Germinal center (tissue), 1 donor: ENCODE measurements at places on chromosomes 2 and 18.

GRCh38 chr18:58536534-58537271, 92.2 kb downstream of the ALPK2 start:
- DNase-seq, result peak; percentile 78

DNA sequence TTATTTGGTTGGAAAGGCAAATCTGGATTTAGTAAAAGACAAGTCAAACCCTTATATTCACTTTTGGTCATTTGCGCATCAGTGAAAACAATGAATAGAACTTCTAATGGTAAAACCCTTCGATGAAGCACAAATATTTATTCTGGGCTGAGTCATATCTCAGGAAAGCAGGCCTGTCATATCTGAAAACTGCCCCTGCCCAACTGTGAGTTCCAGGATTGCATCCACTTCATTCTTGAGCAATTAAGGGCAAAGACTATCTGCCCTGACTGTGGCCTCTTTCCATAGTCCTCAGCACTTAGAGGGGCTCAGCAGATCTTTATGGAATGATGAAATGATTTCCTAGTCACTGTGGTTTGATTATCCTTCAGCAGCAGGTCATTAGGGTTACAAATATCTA, 795.2 kb upstream of the ID2 start:
- no peak for DNase-seq

- no peak for DNase-seq
Measured at GRCh38 chr2:238127165-238128060, 11.1 kb upstream of the KLHL30 start.

GRCh38 chr2:85718009-85718391, 23.8 kb downstream of the GNLY start:
- no peak for DNase-seq

- DNase-seq, result no peak
Measured at GRCh38 chr2:13821255-13821880, 811.1 kb upstream of the LRATD1 start.

GRCh38 chr18:60493066-60493465, 120.5 kb upstream of the MC4R start:
- no peak for DNase-seq

GRCh38 chr2:140658760-140659692, 1471.8 kb downstream of the LRP1B start:
- DNase-seq, result no peak

- DNase-seq, result no peak
Measured at GRCh38 chr2:64219149-64219548, 74.9 kb upstream of the PELI1 start.

GRCh38 chr2:120502357-120502756, 156.4 kb downstream of the INHBB start:
- no peak for DNase-seq

DNA sequence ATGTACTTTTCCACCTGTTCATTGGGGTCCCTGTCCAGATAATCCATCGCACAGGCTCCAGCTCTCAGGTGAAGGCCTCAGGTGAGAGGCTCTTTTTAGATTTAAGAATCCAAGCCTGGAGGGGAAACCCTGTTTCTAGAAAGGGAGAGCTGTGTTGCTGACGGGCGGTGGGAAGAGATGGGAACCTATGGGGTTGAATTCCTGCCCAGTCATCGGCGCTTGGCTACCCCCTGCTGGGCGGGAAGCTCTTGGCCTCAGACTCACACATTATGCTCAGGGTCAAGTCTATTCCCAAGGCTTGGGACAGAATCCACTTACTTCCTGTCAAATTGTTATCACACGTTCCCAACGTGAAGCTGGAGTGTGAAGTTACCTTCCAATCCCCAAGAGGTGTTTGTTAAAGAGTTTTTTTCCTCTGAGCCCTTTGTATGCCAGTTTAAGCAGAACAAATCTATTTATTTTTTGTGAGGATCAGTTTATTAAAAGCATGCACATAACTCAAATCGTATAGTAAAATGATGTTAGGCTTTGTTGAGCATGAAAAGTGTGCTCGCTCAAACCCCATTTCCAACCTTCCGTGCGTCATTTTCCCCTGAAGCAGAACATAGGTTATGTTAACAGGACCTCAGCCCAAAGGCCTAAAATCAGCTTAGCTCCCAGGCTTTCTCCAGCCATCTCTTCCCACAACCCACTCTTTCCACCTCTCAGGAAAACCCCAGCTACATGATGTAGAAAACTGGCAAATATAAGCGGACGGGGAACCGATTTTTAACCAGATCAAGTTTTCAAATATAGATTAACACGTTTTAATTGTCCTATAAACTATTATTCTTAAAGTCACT, 181.7 kb upstream of the ETAA1 start:
- no peak for DNase-seq

DNA sequence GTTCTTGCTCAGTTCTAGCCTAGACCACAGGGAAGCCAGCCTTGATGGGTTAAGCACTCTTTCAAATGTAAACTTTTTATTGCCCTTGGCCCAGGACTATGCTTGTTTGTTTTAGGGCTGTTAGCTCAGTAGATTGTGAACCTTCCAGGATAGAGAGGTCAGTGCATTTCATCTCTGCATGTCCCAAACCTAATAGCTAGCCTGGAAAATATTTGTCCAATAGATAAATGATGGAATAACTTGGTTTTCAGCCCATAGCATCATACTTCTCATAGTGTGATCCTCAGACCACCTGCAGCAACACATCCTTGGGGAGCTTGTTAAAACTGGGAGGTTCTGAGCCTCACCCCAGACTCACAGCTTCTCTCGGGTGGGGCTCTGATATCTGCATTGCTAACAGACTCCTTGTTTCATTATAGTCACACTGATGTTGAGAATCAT, 59.8 kb downstream of the TRIB2 start:
- DNase-seq, result no peak

- DNase-seq, result no peak
Measured at GRCh38 chr18:22300665-22301636, 116.8 kb downstream of the CTAGE1 start.

GRCh38 chr2:100246163-100247145, 75.8 kb downstream of the LONRF2 start:
- peak; percentile 67 for DNase-seq

- DNase-seq, result no peak
Measured at GRCh38 chr2:128457716-128458115, 139.0 kb upstream of the HS6ST1 start.

GRCh38 chr2:83069724-83070123, 1389.4 kb downstream of the SUCLG1 start:
- DNase-seq, result no peak

DNA sequence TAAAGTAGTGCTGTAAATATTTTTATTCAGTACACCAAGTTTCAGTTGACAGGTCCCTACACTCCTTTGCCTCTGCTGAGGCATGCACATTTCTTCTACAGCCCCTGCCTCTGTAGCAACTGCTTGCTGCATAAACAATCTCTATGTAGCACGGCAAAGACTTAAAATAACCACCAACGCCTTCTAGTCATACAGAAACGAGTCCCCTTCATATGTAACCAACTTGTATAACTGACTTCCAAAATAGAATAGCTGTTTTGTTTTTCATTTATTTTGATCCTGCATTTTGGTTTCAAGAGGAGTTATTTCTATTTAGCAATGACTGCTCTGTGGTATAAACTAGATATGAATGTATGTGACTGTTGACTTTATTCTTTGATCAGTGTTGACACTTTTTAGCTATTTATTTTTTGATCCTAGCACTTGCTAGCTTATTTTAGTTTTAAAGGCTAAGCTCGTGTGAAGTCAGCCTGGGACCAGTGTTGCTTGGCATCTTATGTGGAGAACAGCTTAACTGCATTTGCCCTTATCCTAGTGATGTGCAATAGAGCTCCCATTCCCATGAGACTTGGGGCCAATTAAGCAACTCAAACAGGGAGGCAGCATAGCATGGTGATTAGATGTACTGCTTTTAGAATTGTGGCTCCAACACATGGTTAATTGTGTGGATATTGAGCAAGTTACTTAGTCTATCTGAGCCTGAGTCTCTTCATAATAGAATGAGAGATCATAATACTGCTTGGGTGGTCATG, 79.6 kb downstream of the HRH4 start:
- DNase-seq, result no peak

DNA sequence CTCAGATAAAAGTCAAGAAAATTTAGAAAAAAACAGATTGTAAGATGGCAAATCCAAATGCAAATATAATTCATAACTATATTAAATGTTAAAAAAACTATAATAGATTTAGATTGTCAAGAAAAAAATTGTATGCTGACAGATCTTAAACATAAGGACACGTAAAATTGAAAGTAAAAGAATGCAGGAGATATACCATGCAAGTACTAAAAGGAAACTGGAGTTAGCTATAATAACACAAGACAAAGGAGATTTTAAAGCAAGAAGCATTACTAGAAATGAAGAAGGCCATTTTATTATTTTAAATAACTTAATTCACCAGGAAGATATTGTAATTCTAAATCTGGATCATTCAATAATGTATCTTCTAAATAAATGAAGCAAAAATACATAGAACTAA, 48.3 kb downstream of the TTC21B start:
- no peak for DNase-seq

- no peak for DNase-seq
Measured at GRCh38 chr2:16170675-16171424, 230.5 kb downstream of the MYCN start.

GRCh38 chr2:58419983-58420382, 178.9 kb upstream of the FANCL start:
- DNase-seq, result no peak

DNA sequence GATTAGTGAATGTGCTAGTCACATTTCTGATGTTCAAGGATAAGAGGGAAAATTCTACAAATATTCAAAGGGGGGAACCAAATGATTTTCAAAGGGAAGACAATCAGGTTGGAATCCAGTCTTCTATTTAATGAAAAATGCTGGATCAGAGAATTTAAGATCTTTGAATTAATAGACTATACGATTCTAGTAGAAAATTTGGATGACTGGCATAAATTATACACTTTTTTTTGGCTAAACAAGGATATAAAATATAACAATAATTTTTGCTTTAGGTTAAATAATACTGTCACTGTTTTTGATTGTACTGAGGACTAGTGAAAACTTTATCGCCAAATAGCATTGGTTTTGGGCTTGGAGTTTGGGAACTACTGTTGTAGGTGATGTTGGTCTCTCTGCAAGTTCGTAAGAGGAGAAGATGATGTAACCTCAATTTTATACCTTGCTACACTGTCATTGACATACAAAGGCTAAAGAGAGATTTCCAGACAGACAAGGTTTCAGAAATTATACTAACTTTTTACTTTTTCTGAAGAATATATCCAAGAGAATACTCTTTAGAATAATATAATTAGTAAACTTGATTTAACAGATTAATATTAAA, 51.3 kb downstream of the NCOA1 start:
- no peak for DNase-seq

DNA sequence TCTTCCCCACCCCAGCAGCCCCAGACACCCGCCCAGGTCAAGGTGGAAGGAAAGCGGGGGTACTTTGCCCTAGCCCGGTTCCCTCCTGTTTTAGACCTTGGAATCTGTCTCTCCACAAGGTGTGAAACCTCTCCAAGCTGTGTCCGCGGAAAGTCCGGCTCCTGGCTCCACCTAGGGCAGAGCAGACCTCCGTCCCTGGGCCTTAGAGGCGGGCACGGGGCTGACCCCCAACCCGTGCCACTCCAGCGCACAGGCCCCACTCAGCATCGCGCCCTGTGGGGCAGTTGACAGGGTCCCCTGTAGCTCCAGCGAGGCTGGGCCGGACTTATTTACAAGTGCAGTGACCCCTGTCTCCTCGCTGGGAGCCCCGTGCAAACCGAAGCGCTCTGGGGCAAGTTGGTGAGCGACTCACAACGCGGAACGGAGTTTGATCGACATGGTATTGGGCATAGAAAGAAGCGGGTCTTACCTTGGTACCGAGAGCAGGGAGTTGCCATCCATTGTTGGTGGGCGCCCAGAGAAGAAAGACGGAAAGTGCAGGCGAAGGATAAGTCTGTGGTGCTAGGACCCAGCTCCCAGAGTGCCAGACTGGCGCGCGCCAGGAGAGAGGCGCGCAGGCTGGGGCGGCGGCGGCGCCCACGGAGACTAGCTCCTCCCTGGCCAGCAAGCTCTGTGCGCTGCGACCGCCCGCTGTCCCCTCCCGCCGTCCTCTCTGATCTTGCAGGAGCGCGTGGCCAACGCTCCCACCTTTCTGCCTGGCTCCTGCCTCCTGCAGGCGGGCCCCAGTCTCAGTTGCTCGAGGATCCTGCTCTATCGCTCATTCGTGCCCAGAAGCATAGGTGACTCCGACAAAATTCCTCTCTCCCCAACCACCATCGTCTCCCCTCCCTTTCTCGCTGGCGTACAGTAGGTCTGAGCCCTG, at the start of gene SPHKAP:
TSS of gene SPHKAP (minus strand) at position 590 of the 922 bp plus-strand sequence. CDS start at position 501, 89 bp downstream.
- no peak for DNase-seq
